ENCODE measurements at places on chromosomes 13 and 19.

DNA sequence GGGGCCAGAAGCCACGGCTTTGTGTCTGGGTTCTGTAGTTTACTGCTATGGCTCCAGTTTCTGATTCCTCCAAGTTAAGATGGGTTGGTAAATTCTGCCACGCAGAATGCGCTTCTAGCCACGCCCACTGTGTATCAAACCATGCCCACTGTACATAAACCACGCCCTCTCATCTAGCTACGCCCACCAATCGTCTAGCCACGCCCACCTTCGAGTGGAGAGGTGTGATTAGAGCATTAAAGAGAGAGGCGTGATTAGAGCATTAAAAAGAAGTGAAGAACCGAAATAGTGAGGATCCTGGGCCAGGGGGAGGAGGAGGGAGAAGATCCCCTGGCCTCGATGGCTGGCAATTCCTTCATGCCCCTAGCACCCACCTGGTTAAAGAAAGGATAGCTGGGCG, 43.7 kb upstream of the ADGRE5 start:
- DNase-seq = no peak

GRCh38 chr13:45336025-45336800, 4.8 kb downstream of the TPT1 start:
- DNase-seq = no peak

GRCh38 chr19:37654118-37654517, 1.1 kb downstream of the ZFP30 start:
- DNase-seq = no peak

DNA sequence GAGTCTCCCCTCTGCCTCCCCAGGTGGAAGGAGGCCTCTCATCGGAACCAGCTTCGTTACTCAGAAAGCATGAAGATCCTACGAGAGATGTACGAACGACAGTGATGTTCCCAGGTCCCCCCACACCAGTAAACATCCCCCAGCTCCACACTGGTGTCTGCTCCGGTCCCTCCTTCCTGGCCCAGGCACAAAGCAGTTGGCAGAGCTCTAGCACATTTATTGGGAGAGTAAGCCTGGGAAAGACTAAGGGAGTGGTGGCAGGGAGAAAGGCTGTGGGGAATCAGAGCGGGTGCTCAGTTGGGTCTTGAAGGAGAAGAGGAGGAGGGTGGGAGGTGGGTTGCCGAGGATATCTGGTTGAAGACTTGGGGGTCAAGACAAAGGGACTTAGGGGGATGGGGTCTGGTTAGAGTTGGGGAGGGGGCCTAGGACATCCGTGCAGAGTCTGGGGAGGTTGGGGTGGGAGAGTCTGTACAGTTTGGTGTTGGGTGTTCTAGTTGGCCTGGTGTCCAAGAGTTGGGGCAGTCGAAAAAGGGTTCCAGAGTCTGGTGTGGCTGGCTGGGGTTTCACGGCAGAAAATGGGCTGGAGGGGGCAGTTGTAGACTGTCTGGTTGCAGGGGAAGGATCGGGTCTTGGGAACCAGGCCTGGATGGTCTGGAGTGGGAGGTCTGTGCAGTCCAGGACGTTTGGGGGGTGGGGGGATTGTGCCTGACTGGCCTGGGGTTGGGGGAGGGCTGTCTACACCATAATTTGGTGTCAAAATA, 2.3 kb downstream of the HSPB6 start:
- DNase-seq = no peak

GRCh38 chr13:40116008-40116407, 460.5 kb downstream of the COG6 start:
- DNase-seq = no peak

DNA sequence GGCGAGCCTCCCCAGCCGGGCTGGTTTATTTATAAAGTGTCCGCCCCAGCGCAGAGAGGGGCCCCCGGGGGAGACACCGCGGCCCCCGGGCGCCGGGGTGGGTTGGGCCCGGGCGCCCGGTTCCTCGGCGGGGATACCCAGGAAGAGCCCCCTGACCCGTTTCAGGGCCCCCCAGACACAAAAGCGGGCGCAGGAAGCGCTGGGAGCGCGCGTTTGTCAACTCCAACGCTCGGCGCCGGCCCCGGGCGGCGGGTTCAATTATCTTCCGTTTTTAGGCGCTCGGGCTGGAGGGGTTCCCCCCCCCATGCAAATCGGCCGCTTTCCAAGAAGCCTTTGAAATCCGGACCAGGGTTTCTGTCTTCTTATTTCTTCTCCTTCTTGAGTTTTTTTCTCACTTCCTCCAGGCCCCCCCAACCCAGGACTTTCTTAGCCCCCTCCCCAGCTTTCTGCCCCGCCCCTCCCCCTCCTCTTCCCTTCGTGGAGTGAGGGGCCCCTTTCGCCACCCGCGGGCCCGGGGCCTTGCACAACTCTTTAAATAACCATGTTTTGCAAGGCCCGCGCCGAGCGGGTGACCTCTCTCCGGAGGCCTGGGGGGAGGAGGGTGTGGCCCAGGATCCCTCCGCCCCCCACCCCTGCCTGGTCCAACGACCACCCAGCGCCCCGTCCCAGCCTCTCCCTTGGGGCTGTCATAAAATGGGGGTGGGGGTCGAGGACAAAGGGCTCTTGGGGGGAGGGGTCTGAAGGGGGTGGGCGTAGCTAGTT, 935 bp downstream of the ARID3A start:
- peak; percentile 80 for DNase-seq

DNA sequence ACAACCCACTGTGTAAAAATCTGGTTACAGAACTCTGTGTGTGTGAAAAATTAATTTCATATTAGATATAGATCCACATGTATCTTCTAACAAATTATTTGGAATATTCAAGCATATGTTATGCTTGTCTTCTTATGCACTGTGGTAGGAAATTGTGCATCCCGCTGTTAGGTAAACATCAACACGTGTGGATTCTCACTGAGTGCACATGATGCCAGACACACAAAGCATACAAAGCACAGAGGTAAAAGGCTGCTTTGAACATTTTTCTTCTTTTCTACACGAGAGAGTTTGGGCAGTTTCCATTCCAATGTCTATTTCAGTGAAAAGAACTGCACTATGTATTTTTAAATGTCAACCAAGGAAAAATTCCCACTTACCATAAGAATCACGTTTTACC, 354.9 kb downstream of the PCDH9 start:
- no peak for DNase-seq
